ENCODE measurements at places on chromosomes 11 and 22. TPM values are rescaled to one million over a fixed set of nuclear protein-coding genes. Genes with fewer than 3 reads are reported as not detected.
A peak's percentile ranks its signal among the peaks of the same experiment; 100 is the strongest.

DNA sequence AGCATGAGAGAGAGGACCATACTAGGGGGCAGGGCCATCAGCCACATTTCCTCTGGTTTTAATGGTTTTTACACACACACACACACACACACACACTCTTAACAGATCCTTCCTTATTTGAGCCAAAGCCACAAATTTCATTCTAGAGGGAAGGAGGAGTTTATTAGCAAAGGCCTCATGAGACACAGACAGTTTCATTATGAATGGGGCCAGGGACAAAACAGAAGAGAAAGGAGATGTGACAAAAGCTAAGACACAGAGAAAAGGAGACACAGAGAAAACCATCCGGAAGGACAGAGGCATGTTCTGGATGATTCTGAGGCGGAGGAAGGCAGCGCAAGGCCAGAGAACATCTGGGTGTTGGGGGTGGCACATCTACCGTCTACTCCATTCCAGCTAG lies 32.2 kb upstream of the ARFGAP3 start:
- DNase-seq: no peak

Gene CEND1
- not detected for total RNA-seq

Gene CCDC89
- total RNA-seq: 0.91 TPM

Gene SLC6A5
- not detected for total RNA-seq

GRCh38 chr11:64894070-64894811 lies 15.8 kb upstream of the EHD1 start:
- DNase-seq: peak; percentile 95

Measured in naive thymus-derived CD8-positive, alpha-beta T cell (primary cell).